ENCODE measurements at places on chromosomes 7 and 10.

GRCh38 chr10:87866412-87866974, 3.1 kb downstream of the PTEN start:
- DNase-seq, result no peak

- DNase-seq, result peak; percentile 55
Observed at GRCh38 chr10:129332476-129332875, 134.6 kb upstream of the MGMT start.

DNA sequence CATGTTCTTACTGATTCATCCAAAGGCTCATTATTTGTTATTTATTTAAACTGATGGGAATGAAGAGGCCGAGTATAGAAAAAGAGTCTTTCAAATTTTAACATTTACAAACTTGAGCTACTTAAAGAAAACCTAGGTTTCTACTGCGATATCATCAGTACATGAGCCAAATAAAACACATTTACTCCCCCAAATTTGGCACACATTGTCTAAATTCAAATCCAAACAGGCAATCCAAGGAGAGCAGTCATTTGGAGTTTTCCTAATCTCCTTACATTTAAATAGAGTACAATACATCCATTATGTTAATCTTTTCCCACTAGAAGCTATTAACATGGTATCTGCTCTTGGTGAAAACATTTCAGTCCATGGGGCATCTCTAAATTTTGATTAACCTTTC, 2.2 kb downstream of the NMT2 start:
- no peak for DNase-seq

- no peak for DNase-seq
Observed at GRCh38 chr10:124495162-124495561, 33.5 kb downstream of the LHPP start.

GRCh38 chr10:71711052-71711623, 8.4 kb downstream of the C10orf105 start:
- no peak for DNase-seq

- DNase-seq, result no peak
Observed at GRCh38 chr10:24515481-24515880, 208.2 kb downstream of the ARHGAP21 start.

GRCh38 chr7:94394437-94395140, at the start of gene COL1A2:
COL1A2 (plus strand) TSS chr7:94394895; CDS start chr7:94395032, 137 bp downstream.
- DNase-seq, result peak; percentile 21
